Muscle of leg (tissue), 16 donors: ENCODE measurements at places on chromosomes 4 and X.
A peak's percentile ranks its signal among the peaks of the same experiment; 100 is the strongest.

DNA sequence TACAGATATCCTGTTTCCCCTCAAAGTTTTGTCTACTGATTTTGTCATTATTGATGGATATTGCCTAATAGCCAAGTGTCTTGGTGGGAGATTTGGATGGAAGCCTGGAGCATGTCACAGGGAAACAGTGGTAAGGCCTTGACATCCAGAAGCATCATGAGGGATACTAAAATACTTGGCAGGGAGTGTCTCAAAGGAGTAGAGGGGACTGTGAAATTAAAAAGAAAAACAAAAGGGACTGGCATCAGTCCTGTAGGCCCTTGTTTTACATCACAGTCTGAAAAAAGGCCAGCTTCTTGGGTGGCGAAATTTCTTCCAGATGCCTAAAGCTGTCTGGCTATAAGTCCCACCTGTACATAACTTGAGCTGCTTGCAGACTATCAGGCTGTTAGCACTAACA, 83.8 kb downstream of the GUCY2F start:
- DNase-seq = no peak

GRCh38 chr4:106893395-106893881, 142.7 kb downstream of the DKK2 start:
- DNase-seq = no peak

DNA sequence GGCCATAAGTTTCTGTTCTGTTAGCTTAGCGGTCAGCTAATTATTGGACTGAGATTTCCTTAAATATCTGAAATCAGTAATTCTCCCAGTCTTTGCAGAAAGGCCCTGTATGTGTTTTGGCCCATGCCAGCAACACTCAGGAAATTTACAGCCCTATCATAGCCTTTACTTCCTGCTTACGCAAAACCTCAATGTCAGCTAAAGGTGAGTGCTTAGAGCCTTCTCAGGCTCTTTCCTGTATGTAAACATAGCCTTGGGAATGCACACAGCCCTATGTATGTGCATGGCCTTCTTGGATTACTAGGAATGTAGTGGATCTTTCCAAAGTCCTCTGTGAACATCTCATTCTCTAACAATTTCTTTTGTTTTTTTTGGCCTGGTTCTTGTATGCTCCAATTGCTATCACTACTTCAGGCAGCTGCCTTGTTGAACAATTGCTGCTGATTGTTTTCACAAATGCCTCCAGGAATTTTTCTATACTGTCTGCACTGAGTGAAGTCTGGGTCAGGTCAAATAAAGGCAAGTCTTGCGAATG, 200.0 kb downstream of the PPP1R2C start:
- DNase-seq = no peak

GRCh38 chr4:8407756-8408155, 32.8 kb downstream of the ACOX3 start:
- no peak for DNase-seq

- no peak for DNase-seq
These were observed 427.7 kb upstream of the MAGEB2 start for GRCh38 chrX:29787656-29788055.

- no peak for DNase-seq
These were observed 115.1 kb upstream of the GPM6A start for GRCh38 chr4:175927121-175927520.

DNA sequence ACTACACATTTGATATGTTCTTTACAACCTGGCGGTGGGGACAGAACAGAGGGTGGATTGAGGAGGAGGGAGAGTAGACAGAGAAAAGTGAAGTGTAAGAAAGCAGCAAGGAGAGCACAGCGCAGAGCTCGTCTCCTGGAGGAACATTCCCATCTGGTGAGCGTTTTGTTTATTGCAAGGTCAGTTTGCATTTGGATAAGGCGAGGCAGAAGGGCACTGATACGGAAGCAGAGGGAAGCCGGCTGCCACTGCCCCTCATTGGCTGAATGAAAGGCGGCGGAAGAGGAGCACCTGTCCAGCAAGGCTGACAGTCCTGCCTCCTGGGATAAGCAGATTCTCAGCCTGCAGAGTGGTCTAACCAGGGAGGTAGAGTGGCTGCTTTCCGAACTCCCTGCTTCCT, 83.2 kb downstream of the GPR143 start:
- DNase-seq = peak; percentile 59

DNA sequence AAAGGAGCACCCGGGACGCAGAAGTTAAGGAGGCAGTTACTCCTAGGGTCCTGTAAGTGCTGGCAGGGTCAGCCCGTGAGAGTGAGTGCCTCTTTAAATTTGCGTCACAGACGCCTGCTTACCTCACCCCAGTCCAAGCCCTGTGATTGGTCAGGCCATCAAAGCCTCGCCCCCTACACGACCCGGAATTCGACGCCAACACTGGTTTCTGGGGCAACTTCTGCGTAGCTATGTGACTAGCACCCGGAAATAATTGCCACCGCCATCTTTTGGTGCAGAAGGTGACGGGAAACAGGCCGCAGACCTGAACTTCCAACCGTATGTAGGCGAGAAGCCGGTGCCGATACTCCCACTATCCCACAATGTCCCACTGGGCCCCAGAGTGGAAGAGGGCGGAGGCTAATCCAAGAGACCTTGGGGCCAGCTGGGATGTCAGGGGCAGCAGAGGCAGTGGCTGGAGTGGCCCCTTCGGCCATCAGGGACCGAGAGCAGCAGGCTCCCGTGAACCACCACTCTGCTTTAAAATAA, at the start of gene DDX53:
TSS of gene DDX53 (plus strand) at position 265 of the 528 bp plus-strand sequence. CDS start at position 363, 98 bp downstream.
- no peak for DNase-seq

GRCh38 chrX:64395568-64395929, 297 bp upstream of the MTMR8 start:
- no peak for DNase-seq

DNA sequence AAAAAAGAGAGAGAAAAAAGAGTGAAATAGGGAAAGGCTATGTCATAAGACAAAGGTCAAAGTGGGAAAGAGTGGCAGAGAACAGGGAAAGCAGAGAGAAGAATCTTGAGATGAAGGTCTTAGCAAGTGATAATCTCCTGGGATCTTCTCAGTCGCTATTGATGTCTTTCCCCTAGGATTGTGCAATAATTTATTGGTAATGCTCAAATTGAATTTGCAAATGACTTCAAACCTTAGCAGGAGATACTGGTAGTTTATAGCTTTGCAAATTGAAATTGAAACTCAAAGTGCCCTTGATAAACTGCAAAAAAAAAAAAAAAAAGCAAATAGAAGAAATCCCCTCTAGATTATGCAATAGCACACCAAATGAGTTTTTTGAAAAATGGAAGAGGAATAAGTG, 45.7 kb upstream of the MID1 start:
- DNase-seq = no peak

- DNase-seq = no peak
These were observed 122.5 kb upstream of the CLNK start for GRCh38 chr4:10806953-10807645.

DNA sequence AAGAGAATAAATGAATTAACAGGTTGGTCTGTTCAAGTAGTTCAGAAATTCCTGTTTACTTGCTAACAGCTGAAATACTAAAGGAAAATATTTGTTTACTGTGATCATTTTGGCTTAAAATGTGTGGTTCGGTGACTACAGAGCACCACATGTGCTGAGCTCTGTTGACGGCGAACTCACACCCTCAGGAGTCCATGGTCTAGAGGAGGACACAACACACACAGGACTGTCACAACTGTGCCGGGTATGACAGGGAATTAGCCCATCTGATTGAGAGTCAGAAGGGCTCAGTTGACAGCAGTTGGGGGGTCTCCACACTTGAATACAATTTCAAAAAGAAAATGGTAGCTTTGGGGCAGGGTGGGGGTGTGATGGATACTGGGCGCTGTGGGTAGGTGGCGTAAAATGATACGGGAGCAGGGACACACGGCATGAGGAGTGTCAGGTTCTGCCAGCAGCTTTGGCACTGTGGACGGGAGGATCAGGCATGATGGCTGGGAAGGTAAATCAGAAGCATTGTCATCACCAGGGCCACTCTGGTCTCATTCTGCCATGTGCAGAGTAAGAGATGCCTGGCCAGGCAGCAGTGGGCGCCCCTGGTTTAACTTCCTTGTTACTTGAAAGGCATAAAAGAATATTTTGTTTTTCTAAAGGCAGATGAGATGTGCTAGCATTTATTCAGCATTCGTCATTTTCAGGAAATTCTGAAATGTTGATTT, 33.3 kb downstream of the CLDN22 start:
- no peak for DNase-seq

DNA sequence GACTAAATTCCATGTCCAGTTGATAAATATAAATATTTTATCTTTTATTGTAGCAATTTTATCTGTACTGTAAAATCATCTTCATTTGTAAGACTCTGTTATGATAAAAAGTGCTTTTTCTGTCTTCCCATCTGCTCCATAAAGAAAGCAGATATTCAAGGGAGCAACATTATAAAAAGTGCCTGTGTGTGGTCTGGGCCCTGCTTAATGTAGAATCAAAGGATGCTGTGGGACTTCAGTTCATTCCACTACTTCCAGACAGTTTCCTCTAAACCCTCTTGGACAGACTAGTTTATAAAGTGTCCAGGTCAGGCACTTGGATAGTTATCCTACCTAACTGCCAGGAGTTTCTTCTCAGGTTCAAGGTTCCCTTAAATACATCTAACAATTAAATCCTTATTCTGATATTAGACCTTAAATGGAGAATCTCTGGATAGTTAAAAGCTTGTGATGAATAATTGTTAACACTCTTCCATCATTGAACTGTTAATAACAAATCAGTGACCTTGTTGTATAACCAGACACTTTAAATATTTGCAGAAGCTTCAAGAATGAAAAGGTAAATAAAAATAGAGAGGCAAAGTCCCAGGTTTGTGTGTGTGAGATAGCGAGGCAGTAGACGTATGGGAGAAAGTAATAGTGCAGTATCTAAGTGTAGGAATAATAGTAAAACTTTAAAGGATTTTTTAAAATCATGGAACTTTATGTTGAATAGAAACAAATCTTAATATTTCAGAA, 237.5 kb upstream of the CTSO start:
- peak; percentile 34 for DNase-seq

GRCh38 chrX:771536-771935, 140.9 kb downstream of the SHOX start:
- no peak for DNase-seq

DNA sequence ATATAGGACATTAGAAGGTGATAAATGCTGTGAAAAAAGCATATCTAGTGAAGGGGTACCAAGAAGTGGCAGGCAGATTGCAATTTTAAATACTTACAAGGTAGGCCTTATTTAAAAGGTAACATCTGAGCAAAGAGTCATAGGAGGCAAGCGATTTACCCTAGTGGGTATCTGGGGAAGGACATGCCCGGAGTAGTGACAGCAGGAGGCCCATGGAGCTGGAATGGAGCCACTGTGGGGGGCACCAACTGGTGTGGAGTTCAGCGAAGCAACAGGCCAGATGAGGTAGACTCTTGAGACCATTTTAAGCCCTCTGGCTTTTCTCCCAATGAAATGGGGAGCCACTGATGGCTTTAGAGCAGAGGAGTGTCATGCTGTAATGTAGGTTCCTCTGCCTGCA, 37.3 kb downstream of the SEC24D start:
- DNase-seq = no peak

DNA sequence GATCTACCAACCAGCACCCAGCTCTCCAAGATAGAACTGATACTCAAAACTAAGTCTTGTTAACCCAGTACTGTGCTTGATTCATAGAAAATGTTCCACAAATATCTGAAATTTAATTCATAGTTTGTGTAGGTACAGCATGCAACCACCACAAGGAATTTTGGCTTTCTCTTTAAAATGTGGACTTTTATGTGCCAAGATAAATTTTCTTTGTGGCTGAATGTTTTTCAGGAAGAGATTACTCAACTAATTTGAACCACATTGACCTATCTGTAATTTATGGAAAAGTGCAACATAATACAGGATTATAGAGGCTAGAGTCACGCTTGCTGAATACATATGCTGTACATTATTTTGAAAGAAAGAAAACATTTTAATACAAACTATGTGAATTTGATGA, 730.8 kb downstream of the IL1RAPL1 start:
- DNase-seq = no peak

GRCh38 chrX:103831342-103831802, 685 bp downstream of the RAB9B start:
- peak; percentile 64 for DNase-seq

DNA sequence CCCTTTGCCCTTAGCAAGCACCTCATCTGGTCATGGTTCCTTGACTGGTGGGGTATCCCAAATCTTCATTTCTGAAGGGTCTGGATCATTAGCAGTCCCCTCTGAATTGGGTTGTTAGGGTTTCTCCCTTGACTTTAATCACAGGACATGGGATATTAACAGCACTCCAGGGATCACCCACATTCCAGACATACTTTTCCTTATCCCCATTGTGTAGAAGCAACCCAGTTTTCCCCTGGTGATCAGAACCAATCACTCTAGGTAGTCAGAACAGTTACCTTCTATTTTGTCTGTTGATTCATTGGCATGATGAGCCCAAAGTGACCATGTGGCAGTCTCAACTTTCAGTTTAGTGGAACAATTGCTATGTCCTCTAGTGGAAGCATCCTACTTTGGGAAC, 29.1 kb upstream of the GRSF1 start:
- no peak for DNase-seq

DNA sequence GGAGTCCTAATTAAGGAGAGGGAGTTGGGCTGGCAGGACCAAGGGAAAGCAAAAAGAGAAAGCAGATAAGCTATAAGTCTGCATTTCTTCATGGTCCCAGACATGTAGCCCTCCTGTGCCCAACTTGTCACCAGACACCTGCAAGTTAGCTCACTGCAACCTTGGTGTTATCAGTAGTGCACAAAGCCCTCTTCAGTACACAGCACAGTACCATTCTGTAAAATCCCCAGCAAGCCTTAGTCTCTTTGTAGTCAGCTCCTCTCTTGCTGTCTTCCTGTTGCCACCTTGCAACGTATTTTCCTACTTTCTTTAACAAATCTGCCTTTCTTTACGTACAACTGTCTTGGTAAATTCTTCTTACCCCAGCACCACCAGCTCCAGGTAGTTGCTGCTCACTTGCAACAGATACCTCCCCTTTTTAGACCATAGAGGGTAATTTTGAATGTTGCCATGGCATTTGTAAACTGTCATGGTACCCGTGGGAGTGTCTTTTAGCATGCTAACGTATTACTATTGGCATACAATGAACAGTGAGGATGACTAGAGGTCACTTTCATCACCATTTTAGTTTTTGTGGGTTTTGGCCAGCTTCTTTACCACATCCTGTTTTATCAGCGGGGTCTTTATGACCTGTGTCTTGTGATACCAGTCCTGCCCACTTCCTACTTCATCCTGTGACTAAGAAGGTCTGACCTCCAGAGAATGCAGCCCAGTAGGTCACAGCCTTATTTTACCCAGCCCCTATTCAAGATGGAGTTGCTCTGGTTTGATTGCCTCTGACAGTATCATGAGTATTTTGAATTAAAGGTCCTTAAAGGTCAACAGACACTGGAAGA, 28.3 kb upstream of the AP1S2 start:
- no peak for DNase-seq

- peak; percentile 78 for DNase-seq
These were observed 4.8 kb upstream of the MXRA5 start for GRCh38 chrX:3351276-3351675.

DNA sequence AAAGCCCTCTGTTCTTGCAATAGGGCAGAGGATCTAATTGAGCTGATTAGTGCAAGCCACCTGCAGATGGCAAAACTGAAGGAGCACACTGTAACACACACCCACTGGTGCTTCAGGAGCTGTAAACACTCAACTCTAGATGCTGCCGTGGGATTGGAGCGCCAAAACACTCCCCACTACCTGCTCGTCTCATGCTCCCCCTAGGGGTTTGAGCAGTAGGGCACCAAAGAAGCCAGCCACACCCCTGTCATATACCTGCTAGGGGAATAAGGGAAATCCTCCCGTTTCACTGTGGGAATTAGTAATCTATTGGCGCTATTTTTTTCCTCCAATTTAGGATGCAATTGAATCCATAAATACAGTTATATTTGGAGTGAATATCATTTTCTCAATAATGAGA, 360.2 kb downstream of the GLUD2 start:
- DNase-seq = no peak
